Stimulated activated CD8-positive, alpha-beta memory T cell treated with anti-CD3 and anti-CD28 coated beads, Interleukin-7, amount 100 ng/mL, for 24 hours (primary cell): ENCODE measurements at places on chromosomes 2 and 18.

DNA sequence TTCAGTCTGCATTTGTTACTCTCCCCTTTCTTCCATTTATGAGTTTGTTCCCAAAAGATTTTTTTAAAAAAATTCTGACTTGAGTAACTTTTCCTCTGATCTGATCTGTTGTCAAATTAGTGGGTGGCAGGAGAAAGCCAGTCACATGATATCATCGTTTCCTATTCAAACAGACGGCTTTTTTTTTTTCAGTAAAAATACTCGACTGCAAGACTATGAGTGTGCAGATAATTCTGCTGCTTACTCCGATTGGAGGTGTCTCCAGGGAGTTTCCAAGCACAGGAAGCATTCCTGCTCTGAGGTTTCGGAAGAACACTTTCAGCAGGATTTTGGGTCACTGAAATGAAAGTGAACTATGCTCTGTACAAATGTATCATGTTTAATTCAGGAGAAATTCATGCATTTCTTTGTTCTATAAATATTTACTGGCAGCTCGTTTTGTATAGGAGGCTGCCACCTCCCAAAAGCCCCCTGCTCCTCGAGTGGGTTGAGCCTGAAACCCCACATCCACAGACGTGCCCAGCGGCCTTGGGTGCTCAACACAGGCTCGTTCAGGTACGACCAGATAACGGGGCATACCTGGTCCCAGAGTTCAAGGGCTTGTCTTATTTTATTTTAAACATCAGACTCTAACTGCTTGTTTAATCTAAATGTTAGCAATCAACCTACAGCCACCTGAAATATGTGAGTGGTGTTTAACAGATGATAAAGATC is 126.9 kb upstream of the ZNF516 start:
- no peak for DNase-seq

GRCh38 chr18:12598181-12598930 is 59.6 kb downstream of the SPIRE1 start:
- DNase-seq = no peak

DNA sequence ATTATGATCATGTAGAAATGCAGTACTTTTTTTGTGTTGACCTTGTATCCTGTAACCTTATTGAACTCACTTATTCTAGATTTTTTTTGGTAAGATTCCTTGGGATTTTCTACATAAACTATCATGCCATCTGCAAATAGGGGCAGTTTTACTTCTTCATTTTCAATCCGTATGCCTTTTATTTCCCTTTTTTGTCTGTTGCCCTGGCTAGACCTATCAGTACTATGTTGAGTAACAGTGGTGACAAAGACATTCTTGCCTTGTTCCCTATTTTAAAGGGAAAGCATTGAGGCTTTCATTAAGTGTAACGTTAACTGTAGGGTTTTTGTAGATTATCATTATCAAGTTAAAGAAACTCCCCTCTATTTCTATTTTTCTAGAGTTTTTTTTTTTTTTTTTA is 92.3 kb downstream of the LYPD1 start:
- DNase-seq = no peak

GRCh38 chr2:237665713-237666143 is 38.3 kb downstream of the LRRFIP1 start:
- DNase-seq = no peak

DNA sequence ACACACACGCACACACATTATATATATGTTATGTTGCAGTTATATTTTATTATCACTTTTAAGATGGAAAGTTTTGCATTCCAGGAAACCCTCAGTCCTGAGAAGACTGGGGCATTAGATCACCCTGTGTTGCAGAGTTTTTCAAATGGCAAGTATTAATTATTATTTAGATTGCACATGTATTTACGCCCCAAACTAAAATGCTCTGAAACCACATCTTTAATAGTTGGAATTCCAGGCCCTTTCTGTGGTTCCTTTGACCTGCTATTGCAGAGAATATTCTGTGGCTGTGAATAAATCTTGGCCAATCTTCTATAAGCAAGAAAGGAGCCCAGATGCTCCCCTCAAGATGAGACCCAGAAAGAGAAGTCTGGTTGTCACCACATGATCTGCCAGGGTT is 427.0 kb upstream of the TNP1 start:
- no peak for DNase-seq

- DNase-seq = no peak
Measured at GRCh38 chr2:207154556-207155510, 10.9 kb downstream of the KLF7 start.

GRCh38 chr2:129895526-129896082 is 83.9 kb upstream of the RAB6C start:
- no peak for DNase-seq

DNA sequence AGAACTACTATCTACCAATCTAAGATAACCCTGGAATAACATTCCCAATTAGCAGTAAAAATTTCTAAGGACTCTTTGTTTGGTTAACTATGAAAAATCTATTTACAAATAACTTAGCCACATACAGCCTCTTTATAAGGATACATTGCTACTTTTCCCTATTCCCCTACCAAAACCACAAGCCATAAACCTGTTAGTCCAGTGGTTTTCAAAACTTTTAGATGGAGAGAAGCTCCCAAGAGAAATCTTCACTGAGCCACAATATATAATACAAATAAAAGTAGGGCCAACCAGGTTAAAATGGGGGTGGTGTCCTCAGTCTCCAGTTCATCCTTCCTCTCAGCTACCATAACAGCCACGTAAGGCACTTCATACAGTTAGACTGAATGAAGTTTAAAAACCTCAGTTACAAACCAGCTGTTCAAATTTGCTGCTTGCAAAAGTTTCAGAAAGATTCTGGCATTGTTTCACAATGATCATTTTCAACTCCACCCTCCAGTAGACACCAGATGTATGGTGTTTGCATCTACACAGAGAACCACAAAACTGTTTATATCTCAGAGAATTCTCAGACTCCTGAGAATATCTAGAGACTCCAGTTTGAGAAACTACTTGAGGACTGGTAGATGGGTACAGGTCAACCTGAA is 26.0 kb downstream of the SOS1 start:
- no peak for DNase-seq

DNA sequence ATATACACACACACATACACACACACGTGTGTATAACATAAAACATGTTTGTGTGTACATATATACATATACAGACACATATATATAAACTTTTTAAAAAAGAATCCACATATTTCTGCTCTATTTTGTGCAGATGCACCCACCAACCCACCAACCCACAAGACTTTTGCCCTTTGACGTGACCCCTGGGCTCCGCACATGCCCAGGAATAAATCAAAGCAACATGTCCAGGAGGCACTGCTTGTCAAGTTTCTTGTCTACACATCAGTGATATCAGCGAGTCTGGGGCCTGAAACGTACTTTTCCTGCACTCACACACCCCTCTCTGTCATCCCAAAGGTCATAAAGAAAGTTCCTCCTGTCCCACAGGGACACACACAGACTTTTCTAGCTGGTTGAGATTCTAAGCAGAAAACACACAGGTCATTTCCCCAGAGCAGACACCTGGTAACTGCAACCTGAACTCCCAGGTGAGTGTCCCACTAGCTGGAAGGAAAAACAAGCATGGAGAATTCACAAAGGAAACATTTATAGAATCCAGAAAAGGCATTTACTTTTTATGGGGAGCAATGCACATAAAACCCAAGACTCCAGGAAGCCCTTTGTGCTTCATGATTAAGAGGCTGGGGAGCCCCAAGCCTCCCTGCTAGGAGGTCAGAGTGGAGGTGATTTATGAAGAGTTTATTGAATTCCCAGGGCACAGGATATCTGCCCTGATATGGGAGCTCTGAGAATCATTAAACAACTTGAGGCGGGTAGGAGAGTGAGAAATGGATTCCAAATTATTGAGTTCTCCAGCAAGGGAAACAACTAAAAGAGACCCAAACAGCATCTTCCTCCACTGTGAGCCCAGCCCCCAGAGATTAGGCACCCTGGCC is 211.6 kb downstream of the MGAT5 start:
- no peak for DNase-seq

DNA sequence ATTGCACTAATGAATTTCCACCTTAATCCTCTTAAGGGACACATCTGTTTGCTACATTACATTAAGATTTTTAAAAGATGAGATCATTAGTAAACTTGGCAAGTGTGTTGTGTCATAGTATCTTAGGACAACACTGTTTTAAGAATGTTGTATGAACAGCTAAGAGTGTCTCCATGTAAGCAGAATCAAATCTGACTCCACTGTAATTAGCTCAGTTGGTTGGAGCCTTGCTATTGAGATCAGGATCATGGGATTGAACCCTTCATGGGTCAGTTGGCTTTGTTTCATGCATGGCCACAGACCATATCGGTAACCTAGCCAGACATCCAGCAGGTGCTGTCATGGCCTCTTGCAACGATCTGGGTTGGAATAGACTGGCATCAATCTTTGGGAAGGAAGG is 5.2 kb downstream of the FHOD3 start:
- no peak for DNase-seq

DNA sequence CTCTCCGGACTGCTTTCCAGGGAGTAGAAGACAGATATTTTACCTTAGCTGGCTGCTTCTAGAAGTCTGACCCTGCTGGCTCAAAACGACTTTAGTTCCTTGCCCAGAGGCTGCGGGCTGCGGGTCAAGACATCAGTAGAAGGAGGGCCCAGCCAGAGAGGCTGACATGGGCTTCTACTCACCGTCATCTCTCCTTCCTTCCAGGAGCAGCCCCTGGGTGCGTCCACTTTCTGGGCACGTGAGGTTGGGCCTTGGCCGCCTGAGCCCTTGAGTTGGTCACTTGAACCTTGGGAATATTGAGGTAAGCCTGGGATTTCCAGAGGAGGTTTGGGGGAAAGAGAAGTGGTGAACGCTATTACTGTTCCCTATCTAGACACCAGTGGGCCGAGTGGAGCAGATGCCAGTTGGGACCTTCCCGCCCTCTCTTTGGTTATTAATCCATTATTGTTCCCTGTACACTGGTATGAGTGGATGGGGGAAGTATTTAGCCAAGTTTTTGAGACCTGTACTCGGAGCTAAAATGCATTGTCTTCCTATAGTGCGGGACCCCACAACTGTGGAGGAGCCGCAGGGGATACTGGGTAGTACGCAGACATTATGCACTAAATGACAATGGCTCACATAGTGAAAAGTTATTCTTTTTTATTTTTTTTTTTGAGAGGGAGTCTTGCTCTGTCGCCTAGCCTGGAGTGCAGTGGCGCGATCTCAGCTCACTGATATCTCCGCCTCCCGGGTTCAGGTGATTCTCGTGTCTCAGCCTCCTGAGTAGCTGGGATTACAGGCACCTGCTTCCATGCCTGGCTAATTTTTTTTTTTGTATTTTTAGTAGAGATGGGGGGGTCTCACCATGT is 26.3 kb upstream of the CASP8 start:
- no peak for DNase-seq

DNA sequence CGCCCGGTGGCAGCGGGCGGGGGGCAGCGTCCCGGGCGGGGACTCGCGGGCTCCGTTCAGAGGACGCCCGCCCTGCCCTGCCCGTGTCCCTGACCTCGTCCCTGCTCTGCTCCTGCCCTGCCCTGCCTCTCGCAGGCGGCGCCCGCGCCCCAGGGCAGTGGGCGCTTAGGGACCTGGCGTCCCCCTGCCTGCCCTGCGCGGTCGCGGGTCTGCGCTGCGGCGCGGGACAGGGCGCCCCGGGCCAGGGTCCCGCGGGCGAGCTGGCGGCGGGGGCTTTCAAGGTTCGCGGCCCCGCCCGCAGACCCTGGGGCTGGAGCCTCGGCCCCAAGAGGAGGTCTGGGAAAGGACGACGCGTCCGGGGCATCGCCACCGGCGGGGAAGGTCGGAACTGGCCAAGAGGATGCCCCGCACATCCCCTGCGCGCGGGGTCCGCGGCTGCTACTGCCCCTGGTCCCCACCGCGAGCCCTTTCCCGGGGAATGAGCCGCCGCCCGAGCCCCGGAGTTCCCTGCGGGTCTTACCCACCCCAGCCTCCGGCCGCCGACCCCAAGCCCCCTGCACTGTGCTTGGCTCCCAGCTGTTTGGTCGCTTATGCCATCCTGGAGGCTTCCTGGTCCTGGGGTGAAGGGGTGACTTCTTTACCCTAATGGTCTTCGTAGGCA is 679 bp downstream of the RNF144A start:
- DNase-seq = no peak

DNA sequence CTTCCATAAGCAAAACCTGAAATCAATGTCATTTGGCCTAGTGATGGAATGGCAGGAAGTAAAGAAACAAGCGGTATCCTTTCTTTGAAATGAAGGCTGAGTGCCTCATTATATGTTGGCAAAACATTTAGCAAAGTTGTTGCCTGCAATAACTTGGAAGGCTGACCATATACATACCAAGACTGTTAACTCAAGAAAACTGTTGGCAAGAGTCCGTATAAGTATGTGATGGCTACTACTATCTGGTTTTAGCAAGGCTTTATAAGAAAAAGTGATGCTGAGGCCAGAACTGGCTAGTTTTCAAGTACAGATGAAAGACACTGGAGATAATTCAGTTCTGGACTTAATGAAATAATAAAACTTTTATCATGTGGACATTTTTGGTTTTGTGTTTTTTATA is 356.2 kb downstream of the ZNF521 start:
- DNase-seq = no peak

GRCh38 chr18:59383851-59384250 is 24.8 kb upstream of the LMAN1 start:
- DNase-seq = no peak

- no peak for DNase-seq
Measured at GRCh38 chr2:197908156-197908555, 103.8 kb downstream of the PLCL1 start.

DNA sequence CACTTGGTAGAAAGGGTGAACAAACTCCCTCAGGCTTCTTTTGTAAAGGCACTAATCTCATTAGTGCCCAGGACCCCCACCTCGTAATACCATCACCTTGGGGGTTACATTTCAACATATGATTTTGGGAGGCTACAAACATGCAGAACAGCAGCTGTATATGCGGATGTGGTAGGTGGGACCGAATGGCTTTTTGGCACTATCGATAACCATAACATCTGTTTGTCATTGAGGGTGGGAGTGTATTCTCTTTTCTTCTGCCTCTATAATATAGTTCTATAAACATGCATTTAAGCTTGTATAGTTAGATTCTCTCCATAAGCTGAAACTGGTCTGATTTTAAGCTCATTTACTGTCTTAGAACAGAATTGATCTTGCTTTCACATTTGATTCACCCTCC is 239.1 kb upstream of the BOD1L2 start:
- DNase-seq = no peak

GRCh38 chr2:180328795-180329422 is 321.8 kb upstream of the CWC22 start:
- no peak for DNase-seq

DNA sequence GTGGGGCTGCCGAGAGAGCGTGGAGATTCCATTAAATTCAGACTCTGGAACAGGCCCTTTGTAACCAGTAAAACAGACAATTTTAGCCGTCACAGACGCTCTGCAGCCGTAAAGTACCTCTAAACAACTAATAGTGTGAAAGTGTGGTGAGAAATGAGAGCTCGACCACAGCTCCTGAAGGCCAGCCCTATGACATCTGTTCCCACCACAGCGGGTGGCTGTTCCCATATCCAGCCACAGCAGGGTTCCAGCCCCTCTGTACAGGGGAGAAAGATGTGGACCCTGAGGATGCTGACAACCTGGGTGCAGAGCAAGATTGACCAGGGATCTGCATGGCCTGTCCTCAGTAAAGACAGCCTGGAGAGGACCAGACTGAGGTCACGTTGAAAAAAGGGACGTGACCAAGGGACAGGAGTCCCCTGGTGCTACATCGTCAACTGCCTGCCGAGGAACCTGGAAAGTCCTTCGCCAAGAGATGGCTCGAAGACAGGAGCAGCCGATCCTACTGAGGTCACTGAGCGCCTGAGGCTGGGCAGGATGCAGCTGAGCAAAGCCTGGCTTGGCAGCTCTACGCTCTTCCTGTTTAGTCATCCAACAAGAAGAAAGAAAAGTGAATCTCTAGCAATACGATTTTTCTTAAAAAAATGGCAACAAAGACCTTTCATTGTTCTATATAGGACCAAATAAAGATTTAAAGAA is 831.7 kb downstream of the RNF144A start:
- DNase-seq = no peak
